ENCODE measurements at places on chromosomes 13 and 19. TPM values are rescaled to one million over a fixed set of nuclear protein-coding genes. Genes with fewer than 3 reads are reported as not detected.

DNA sequence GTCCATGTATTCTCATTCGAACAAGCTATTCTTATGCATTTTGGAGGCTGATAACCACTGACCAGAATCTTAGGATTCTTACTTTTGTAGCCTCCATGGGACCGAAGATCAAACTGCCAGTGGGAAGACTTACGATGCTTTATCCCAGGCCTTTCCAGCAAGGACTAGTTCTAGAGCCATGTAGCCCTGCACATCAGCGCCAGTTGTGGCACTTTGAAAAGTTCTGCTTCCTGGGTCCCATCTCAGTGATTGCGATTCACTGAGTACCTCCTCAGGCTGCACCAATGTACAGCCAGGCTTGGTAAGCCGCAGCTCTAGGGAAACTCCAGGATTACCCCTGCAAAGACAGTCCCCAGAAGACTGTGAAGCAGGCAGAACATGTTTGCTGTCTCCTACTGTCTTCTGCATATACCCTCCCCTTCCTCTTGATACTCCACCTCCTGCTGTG lies 18.9 kb upstream of the ENOX1 start:
- DNase-seq = no peak

DNA sequence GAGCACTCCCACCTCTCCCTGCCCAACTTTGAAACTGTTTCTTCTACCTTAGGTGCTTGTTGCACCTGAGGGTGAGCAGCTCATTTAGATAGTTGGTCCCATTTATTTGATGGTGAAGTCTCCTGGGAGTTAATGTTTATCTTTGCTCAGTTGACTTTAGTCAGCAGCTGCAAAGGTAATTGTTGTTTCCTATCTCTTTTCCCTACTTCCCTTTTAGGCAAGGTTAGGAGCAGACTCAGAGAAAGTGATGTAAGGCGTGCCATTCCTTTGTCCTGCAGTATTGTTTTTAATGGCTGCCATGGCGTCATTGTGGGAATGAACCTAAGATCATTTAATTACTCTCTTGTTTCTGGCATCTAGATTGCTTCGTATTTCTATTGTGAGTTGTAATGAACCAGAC lies 11.6 kb downstream of the AKAP11 start:
- no peak for DNase-seq

- no peak for DNase-seq
Measured at GRCh38 chr13:81017513-81018152, 676.7 kb upstream of the SPRY2 start.

DNA sequence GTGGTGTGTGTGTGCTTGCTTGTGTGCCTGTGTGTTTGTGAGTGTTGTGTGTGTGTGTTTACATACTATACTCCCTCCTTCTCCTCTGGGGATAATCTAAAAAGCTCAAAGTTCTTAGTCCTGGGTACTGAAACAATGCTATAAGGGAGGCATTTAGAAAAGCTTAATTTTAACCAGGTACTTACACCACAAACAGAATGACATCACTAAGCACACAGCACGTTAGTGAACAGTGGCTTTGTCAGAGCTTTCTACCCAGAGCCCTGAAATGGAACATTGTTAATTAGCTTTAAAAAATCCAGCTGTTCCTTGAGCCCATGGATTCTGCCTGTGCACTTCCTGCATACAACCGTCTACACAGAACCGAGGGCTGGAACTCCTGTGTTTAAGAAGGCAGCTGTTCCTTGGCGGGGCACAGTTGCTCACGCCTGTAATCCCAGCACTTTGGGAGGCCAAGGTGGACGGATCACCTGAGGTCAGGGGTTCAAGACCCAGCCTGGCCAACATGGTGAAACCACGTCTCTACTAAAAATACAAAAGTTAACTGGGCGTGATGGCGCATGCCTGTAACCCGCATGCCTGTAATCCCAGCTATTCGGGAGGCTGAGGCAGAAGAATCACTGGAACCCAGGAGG lies 69.6 kb upstream of the RNF113B start:
- DNase-seq = no peak

Gene POLR2E
- total RNA-seq = 107 TPM

GRCh38 chr13:34951528-34951927 lies 9.5 kb downstream of the NBEA start:
- DNase-seq = no peak

Data from hematopoietic multipotent progenitor cell (in vitro differentiated cells).